IMR-90 (cell line): ENCODE measurements at places on chromosomes 6 and 20.

DNA sequence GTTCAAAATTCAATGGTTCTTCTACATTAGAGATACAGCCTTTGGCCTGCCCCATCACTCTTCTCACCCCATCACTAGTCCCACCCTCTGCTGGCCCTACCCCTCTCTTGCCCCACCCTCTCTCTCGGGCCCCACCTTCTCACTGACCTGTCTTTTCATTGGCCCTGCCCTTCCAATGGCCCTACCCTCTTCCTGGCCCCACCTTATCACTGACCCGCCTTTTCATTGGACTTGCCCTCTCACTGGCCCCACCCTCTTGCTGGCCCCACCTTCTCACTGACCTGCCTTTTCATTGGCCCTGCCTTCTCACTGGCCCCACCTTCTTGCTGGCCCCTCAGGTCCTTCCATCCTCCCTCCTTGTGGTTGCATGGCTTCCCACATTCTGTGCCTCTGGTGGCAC, 107.2 kb upstream of the PLEKHG1 start:
- no peak for DNase-seq

DNA sequence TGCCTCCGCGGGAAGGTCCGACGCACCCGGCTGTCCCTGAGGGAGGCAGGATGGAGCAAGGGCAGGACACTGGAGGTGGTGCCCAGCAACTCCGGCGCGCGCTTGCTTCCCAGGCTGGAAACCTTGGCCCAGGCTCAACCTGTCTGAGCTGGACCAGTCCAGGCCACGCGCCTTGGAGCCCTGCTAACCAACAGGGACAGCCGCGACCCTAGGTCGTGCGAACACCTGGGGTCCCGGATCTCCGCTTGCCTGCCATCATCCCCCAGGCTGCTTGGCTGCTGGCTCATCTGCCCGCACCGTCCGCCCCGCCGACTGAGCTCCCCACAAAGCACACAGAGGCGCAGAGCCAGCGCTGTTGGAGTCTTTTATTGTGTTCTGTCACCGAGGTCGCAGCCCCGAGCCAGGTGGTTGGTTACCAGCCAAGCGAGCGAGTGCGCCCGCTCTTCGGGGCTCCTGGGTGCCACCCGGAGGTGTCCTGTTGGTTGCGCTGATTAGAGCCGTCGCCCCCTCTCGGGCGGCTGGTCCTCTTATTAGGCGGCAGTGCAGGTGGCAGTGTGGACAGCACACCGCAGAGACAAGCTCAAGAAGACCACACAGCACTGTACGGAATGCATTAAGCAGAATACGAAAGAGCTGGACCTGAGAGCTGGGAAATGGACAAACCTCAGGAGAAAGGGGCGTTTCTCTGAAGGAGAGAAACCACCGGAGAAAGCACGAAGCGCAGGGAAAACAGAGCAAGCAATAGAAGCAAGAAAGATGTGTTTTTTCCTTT, 3.8 kb downstream of the COL12A1 start:
- peak; percentile 30 for DNase-seq

DNA sequence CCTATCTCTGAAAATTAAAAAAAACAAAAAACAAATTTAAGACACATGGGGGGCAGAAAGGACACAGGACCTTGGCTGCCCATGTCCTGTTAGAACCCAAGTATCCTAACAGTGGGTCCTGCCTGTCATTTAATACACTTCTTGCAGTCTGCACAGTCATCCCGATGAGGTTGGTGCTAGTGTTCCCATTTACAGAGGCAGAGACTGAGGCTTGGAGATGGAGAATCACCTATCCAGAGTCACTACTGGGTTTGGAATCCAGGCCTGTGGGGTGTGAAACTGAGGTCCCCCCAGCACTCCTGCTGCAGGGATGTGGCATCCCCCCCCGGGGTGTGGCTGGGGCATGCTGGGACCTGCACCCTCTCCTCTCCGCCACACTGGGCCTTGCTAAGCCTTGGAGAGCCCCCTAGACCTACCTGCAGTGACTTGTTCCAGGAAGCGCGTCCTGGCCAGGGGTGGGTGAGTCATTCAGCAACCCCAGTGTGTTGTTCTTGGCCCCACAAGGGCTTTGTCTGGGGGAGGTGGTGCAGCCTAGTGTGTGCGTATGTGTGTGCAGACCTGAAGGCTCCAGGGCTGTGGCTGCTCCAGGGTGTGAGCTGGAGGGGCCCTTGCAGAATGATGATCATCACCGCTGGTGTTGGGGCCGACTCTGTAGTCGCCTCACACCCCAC, 49.7 kb downstream of the BCAS4 start:
- peak; percentile 87 for DNase-seq

DNA sequence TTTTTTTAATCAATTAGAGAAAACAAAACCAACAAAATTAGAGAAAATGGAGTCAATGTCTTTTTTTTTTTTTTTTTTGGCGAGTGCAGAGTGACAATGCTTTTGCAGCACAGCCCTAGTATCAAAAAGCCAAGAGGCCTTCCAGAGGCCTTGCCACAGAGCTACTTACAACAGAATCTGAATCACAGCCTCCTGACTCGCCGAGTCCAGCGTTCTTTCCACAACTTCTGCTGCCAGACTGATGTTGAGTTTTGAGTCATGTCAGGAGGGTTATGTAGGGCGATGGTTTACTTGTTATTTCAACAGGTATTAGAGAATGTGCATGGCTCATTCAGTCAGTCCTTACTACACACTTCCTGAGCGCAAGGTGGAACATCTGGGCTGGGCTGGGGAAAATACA, 88.6 kb downstream of the FNDC1 start:
- DNase-seq = no peak

DNA sequence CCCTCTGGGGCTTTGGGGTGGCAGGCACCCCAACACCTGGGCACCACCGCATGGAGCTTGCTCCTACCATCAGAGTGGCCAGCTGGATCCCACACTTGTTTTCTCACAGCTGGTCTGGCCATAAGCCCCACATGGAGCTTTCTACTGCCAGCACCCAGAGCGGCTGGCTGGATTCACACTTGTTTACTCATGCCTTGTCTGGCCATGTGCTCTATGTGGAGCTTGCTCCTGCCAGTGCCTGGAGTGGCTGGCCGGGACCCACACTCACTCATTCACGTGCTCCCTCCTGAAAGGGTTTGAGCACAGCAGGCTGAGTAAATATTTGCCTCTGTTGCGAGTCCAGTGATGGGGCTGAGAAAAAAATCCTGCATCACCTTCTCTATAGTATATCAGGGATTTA, 487.0 kb downstream of the CD109 start:
- DNase-seq = peak; percentile 12

- peak; percentile 94 for DNase-seq
Observed at GRCh38 chr6:158654498-158654897, 4.6 kb downstream of the SYTL3 start.

DNA sequence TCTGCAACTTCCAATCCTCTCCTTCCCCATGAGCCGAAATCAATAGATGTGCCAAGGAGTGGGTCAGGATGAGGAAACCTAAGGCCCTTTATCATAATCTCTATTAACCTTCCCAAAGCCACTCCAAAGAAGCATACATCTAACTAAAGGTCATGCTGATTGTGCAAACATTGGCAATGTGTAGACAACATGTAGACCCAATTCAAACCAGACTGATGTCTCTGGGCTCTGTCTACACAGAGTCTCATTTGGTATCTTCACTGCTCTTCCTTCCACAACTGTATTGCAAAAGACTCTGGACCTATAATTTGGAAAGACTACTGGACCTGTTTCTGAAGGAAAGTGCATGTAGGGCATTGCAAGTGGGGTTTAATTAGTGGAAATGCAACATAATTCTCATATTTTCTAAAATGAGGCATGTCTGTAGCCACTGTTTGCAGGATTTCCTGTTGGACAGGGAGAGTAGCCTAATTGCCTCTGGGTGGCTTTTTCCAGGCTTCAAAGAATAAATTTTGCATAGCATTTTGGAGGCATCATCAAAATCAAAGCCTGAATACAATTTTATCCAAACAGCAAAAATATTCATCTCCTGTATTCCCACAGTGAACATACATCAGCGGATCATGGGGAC, 35.0 kb upstream of the MLIP start:
- DNase-seq = no peak

DNA sequence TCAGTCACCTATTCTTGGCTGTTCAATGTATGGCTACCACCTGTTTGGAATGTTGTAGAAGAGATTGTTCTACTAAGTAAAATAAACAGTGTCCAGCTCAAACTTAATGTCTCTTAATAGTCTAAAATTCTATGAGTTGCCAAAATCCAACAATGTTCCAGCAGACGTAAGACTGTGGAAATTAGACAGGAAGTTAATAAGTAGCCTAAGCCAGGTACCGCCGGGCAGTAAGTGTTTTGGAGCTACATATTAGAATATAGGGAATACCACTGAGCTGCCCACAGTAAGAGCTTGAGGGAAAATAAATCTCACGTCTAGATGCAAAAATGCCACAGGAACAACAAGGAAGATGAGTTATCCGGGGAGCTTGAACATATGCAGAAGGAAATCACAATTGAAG, 7.8 kb upstream of the MANEA start:
- DNase-seq = no peak

DNA sequence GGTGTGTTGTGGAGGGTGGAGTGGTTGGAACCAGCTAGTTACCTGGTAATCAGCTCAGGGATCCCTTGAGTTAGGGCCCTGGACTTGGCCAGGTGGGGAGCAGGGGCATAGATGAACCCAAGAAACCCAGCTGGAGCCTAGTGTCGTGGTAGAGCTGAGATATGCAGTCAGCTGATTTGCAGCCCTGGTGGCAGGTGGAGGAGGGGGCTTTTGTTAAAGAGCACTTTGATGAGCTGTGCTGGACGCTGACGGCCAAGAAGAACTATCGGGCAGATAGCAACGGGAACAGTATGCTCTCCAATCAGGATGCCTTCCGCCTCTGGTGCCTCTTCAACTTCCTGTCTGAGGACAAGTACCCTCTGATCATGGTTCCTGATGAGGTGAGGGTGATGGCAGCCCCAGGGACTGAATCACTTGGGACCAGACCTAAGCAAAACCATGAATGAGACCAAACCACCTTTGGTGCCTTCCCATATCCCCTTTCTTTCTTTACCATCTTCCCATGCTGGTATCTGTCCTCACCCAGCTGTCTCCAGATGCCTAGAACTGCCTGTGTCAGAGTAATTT, 12.7 kb downstream of the DEF6 start:
- no peak for DNase-seq

GRCh38 chr20:53917145-53918019, 153.0 kb downstream of the BCAS1 start:
- DNase-seq = no peak

DNA sequence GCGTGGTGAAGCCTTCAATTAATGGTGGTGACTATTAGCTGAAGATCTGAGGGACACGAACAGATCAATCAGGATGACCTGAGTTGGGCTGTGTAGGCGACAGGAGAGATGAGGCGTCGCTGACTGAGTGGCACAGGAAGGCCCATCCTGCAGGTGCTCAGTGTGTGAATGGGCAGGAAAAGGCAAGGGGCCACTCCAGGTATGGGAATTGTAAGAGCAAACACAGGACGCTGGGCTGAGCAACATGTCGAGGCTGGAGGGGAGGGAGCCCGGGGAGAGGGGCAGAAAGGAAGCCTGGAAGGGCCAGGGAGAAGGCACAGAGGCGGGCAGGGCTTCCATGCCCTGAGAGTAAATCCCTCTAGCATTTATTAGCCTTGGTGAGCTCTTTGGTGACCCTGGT, 151.0 kb downstream of the VEGFA start:
- no peak for DNase-seq

DNA sequence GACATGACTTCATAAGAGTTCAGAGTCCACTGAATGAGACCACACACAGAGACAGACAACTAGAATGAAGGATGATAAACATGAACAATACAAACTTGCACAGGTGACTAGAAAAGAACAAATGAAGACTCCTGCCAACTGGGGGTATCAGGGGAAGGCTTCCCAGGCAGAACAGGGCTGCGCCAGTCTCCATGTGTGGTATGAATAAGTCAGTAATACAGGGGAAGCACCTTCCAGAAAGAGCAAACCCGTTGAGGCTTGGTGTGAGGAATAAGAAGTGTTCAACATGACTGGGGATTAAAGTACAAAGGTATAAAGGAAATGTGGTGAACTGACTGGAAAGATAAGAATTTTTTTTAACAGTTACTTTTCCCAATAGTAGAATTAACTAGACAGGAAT, 3.7 kb upstream of the SLC17A2 start:
- DNase-seq = no peak
